Frontal cortex (tissue), 4 donors: ENCODE measurements at places on chromosomes 6 and 20. TPM values are rescaled to one million over a fixed set of nuclear protein-coding genes. Genes with fewer than 3 reads are reported as not detected.

The HCK gene
- total RNA-seq, result 2.9 TPM

DNA sequence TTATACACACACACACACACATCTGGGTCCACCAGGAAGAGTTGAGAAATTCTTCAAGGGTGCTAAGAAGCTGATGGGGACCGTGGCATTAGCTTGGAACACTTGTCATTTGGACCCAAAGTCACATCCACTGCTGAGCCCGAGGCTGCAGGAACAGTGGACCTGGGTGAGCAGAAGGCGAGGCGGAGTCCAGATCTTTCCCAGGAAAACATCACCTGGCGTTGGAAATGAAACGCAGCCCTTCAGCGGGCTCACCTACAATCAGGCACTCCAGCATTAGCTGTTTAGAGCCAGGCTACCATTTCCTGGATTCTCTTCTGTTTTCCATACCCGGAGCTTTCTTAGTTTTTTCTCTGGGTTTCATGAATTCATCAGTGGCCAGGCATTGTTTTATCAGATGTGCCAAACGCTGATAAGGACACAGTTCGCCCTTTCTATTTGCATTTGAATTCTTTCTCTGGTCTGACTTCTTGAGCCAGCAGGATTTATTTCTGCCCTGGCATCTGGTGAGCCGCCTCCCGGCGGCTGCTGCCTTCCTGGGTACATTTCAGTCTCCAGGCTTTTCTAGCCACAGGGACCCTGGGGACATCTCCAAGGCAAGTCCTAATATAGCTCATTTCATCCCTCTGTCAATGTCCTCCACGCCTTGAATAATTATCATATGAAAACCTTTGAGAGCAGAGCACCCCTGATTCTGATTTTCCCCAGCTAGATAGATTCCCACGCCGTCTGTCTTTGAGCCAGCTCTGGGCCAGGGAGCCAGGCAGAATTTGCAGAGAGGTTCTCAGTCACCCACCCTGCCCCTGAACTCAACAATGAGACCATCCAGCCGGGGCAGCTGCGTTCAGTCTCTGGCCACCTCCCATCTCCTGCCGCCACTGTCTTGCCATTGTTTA lies 170.9 kb downstream of the TTLL2 start:
- peak; percentile 58 for DNase-seq

GRCh38 chr6:156617376-156617775 lies 159.8 kb upstream of the ARID1B start:
- no peak for DNase-seq

DNA sequence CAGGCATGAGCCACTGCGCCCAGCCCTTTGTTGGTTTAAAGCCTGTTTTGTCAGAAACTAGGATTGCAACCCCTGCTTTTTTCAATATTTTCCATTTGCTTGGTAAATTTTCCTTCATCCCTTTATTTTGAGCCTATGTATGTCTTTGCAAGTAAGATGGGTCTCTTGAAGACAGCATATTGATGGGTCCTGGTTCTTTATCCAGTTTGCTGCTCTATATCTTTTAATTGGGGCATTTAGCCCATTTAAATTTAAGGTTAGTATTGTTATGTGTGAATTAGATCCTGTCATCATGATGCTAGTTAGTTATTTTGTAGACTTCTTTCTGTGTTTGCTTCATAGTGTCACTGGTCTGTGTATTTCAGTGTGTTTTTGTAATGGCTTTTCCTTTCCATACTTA lies 46.8 kb downstream of the ZC2HC1B start:
- no peak for DNase-seq

DNA sequence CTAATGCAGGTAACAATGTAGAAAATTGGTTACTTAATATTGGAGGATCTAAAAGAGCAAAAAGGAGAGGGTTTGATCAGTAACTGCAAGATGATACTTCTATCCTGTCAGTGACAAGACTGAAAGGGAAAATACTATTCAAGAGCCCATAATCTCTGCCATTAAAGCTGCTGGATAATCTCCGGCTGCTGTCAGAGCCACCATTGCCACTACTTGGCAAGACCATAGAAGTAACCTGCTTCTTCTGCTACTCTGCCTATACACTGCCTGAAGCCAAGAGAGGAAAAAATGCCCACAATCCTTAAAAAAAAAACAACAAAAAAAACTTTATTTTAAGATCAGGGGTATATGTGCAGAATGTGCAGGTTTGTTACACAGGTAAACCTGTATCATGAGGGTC lies 386.5 kb upstream of the ID4 start:
- no peak for DNase-seq

DNA sequence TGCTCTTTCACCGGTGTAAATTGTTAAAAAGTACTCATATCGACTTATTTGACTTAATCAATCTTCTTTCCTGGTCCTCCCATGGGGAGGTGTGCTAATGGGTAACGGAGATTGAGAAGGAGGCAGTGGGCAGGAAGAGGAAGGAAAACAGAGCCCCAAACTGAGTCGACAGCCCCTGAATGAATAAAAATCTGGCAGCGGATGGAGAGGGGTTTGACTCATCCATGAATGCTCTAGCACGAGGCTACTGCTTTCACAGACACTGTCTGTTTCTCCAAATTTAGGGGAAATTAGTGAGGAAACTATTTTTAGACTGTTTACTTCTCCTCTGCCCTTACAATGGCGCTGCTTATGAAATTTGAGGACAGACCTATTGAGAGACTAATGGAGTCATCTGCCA lies 142.2 kb upstream of the ATXN1 start:
- DNase-seq, result no peak

GRCh38 chr20:53154540-53154939 lies 182.4 kb downstream of the TSHZ2 start:
- DNase-seq, result no peak

DNA sequence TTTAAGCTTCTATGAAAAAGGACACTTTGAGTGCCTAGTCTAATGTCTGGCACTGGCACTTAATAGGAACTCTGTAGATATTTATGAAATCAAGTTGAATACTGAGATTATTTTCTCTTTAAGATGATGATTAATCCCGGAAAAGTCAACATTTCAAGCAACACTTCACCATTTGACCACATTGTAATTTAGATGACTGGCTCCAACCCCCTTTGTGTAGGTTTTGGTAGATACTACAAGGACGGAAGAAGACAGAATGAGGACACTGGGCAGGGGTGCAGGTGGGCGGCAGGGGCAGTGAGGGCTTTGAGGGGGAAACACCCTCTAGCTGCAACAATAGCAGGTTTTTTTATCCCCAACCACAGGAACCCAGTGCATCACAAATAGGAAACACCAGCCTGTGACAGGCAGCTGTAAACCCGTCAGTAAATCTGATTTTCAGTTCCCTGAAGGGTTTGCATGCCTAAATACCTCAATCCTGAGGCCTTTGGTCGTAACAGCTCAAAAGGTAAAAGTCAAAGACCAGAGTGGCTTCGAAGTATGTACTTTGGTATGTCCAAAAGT lies 4.6 kb downstream of the DTNBP1 start:
- no peak for DNase-seq

- no peak for DNase-seq
Measured at GRCh38 chr20:54337144-54337543, 129.3 kb downstream of the PFDN4 start.

DNA sequence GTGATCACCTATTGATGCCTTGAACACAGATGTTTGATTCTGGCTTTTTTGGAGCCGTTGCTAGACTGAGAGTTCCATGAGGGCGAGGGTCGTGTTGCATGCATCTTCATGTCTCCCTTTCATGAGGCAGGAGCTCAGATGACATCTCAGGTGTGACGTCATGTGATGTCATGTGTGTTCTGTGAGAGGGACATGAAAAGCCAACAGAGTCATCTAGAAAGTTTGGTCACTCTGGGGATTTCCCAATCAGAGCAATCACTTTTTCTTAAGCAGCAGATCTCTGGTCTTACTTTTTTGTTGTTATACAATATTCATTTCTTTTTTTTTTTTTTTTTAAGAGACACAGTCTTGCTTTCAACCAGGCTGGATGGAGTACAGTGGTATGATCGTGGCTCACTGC lies 411.8 kb downstream of the PREX1 start:
- no peak for DNase-seq

DNA sequence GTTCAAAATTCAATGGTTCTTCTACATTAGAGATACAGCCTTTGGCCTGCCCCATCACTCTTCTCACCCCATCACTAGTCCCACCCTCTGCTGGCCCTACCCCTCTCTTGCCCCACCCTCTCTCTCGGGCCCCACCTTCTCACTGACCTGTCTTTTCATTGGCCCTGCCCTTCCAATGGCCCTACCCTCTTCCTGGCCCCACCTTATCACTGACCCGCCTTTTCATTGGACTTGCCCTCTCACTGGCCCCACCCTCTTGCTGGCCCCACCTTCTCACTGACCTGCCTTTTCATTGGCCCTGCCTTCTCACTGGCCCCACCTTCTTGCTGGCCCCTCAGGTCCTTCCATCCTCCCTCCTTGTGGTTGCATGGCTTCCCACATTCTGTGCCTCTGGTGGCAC lies 107.2 kb upstream of the PLEKHG1 start:
- DNase-seq, result no peak
